ENCODE measurements at places on chromosomes 7 and 10.
A peak's percentile ranks its signal among the peaks of the same experiment; 100 is the strongest.

DNA sequence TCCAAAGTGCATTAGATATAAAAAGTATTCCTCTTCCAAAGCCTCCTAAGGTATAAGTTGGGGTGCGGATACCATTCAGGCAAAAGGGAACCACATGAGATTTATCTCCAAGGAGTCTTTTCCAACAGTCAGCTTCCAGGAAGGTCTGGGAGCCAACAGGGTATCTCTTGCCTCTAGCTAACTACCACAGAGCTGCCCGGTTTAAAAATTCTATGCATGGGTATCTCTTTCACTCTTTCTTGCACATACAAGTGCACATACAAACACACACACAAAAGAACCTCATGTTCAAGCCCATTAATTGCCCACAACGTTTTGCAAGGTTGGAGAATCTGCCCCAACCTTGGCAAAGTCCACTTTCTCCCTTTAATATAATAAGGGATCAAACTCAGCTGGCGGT is 80.7 kb downstream of the CDK6 start:
- DNase-seq = no peak
- H3K27ac ChIP-seq = no peak overlapping the region
- H3K27me3 ChIP-seq = no peaks in the 10 kb centered on the region
- H3K4me1 ChIP-seq = peaks cover 6% of the 10 kb centered on the region

DNA sequence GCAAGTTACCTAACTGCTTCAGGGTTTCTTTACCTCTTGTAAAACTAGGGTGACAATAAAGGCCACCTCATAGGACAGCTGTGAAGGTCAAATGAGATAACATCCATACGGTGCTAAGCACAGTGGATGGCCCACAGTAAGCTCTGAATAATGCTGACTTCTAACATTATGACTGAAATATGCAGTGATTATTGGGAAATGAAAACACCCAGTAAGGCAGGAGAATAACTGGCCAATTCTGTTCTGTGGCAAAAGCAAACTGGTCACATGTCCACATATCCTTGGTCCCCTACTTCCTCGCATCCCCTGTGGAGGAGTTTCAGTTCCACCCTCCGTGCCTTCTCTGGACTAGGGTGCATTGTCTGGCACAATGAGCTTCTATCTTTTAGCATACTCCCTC is 1.4 kb downstream of the CUBN start:
- no peak for DNase-seq
- H3K36me3 ChIP-seq = no peaks in the 10 kb centered on the region
- H3K4me1 ChIP-seq = no peaks in the 10 kb centered on the region
- no peaks in the 10 kb centered on the region for H3K27me3 ChIP-seq
- no peak overlapping the region for H3K4me3 ChIP-seq

DNA sequence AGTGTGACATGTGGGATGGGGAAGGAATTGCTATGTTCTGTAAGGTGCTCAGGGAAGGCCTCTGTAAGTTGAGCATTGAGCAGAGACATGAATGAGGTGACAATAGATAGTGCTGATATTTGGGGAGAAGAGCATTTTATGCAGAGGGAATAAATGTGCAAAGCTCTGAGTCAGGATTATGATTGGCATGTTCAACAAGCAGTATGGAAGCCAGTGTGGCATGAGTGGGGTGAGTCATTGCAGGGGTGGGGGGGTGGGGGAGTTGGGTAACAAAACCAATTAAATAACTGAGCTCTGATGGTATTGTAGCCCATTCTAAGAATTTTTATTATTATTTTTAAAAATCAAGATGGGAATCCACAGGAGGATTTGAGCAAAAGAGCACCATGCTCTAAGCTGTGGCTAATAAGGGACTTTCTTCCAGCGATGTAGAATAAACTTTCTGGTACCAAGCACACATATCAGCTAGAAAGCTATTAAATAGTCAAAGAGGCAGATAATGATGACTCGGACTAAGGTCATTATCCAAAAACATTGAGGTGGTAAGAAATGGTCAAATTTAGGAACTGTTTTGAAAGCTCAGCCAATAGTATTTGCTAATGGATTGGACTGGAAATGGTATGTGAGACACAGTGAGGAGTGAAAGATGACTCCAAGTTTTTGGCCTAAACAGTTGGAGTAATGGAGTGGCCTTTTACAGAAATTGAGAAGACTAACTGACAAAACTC is 96.4 kb downstream of the PRKG1 start:
- H3K4me3 ChIP-seq = no peak overlapping the region
- H3K27ac ChIP-seq = no peak overlapping the region
- no peaks in the 10 kb centered on the region for H3K4me1 ChIP-seq
- H3K27me3 ChIP-seq = no peaks in the 10 kb centered on the region
- no peak for DNase-seq
- no peaks in the 10 kb centered on the region for H3K36me3 ChIP-seq

DNA sequence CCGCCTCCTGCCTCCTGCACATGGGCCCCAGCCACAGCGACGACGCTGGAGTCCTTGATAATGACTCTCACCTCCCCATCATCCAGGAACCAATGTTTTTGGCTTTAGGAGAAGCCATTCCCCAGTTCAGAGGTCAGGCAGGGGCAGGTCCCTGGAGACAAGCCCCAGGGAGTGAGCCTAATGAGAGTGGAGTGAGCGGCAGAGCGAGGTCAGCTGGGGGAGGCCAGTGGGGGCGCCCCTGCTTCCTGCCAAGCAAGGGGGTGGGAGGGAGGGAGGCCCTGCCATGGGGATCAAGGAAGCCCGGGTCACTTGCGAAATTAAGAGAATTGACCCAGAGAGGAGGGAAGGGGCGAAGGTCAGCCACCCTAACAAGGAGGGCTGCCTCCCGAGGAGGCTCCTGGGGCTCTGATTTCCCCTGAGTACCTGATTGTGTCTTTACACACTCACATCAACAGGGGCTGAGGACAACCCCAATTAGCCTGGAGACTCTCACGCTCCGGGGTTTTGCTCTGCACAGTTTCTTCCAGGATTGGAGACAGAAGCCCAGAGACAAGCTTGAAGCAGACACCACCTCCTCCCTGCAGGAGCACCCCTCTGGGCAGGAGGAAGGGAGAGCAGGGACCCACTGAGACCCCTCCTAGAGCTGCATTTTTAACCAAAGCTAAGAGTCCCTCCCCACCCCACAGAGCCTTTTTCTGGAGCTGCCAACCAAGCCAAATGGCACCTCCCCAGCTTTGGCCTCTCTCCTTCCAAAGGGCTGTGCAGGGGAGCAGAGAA is 112.1 kb downstream of the COL13A1 start:
- H3K4me3 ChIP-seq = no peak overlapping the region
- DNase-seq = no peak
- no peak overlapping the region for H3K27ac ChIP-seq

DNA sequence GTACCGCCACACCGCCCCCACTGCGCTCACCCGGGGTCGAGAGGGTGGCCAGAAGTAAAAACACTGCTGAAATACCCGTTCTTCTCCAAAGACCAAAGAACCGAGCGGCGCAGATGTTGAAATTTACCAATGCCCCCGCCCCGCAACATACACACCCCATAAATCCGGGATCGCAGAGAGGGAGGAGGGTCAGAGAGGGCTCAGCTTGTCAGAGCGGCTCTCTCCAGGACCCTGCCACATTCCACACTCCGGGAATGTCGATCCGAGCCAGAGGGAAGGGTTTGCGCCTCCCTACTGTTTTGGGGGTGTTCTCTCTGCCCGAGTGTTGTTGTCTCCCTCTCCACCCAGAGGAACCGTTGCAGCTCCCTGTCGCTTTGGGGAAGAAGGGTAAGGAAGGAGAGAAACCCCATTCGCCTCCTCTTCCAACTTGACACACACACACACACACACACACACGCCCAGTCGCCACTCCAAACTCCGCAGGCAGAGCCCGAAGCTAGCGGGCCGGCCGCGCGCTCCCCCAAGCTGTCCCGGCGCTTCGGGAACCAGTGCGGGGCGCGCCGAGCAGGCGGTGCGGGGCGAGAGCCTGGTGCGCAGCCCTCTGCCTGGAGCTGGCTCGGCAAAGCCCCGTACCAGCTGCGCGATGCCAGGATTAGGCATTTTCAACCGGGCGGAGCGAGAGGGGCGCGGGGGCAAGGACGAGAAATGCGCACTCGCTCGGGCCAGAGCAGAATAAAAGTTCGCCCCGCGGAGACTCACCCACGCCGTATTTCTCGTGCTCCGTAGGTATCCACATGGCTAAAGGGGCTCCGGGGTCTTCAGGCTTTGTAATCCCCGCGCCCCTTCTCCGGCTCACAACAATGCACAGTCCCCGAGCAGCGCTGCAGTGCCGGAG is 609 bp downstream of the DOCK4 start:
- H3K27ac ChIP-seq = no peak overlapping the region
- H3K4me3 ChIP-seq = peak overlapping the region; percentile 89
- peaks cover 10% of the 10 kb centered on the region for H3K27me3 ChIP-seq
- DNase-seq = no peak
- no peaks in the 10 kb centered on the region for H3K36me3 ChIP-seq

- H3K4me1 ChIP-seq = no peaks in the 10 kb centered on the region
- H3K27me3 ChIP-seq = no peaks in the 10 kb centered on the region
- no peak overlapping the region for H3K4me3 ChIP-seq
- no peaks in the 10 kb centered on the region for H3K36me3 ChIP-seq
- no peak for DNase-seq
- no peak overlapping the region for H3K27ac ChIP-seq
Observed at GRCh38 chr10:80025281-80025680, 53.2 kb upstream of the TMEM254 start.

DNA sequence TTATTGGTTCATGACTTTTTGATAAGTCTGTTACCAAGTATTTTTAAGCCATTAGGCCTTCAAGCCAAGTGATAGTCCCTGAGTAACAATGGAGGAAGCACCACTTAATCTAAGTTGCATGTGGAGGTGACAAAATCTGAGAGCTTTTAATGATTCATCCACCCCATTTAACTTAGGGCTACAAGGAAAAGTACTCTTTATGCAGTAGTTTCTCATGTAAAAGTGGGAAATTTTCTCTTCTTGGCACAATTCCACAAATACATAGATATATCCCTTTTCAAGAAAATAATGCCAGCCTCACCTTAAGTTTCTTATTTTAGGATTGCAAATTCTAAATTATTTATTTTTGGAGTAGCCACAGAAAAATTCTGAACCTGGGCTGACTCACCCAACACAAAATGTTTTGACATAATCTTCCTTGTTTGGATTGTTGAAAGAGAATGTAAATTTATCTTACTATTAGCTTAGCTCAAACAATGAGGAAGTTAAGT is 85.7 kb downstream of the SUGCT start:
- H3K36me3 ChIP-seq = no peaks in the 10 kb centered on the region
- H3K4me3 ChIP-seq = no peak overlapping the region
- no peaks in the 10 kb centered on the region for H3K27me3 ChIP-seq
- no peak overlapping the region for H3K27ac ChIP-seq
- H3K4me1 ChIP-seq = no peaks in the 10 kb centered on the region

DNA sequence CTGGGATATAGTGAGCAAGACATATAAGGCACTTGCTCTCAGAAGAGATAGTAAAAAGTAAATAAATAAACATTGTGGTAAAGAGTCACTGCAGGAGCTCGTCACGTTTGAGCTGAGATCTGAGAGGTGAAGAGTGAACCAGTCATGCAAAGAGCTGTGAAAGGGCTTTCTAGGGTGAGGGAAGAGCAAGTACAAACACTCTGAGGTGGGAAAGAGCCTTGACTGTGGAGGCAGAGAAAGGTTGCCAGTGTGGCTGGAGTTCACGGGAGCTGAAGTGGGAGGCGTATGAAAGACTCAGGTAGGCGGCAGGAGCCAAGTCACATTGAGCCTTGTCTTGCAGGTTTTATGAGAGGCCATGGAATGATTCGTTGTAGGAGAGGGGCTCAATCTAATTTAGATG is 141.0 kb downstream of the C1GALT1 start:
- DNase-seq = no peak
- H3K36me3 ChIP-seq = no peaks in the 10 kb centered on the region
- H3K27me3 ChIP-seq = peaks cover 3% of the 10 kb centered on the region
- no peaks in the 10 kb centered on the region for H3K4me1 ChIP-seq
- no peak overlapping the region for H3K27ac ChIP-seq

DNA sequence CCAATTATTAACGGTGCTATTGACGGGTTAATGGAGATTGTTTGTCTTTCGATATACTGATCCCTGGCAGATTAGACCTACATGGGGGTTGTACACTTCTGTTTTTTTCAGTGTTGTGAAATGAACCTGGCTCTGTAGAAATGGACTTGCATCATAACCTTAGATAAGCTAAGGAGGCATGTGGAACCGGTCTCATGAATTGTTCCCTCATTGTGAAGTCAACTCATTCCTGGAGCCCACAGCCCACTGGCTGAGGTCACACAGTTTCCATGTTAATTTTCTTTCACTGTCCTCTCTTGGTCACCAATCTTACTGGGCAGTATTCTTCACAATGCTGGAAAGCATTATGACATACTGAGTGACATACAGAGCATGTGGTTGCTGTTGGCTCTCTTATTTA is 202.8 kb downstream of the BMPER start:
- no peak for DNase-seq
- no peaks in the 10 kb centered on the region for H3K27me3 ChIP-seq
- no peak overlapping the region for H3K27ac ChIP-seq
- H3K4me3 ChIP-seq = no peak overlapping the region

GRCh38 chr10:95026461-95026860 is 42.8 kb downstream of the CYP2C8 start:
- no peaks in the 10 kb centered on the region for H3K4me1 ChIP-seq
- H3K27me3 ChIP-seq = no peaks in the 10 kb centered on the region
- DNase-seq = no peak
- H3K4me3 ChIP-seq = no peak overlapping the region
- no peak overlapping the region for H3K27ac ChIP-seq

DNA sequence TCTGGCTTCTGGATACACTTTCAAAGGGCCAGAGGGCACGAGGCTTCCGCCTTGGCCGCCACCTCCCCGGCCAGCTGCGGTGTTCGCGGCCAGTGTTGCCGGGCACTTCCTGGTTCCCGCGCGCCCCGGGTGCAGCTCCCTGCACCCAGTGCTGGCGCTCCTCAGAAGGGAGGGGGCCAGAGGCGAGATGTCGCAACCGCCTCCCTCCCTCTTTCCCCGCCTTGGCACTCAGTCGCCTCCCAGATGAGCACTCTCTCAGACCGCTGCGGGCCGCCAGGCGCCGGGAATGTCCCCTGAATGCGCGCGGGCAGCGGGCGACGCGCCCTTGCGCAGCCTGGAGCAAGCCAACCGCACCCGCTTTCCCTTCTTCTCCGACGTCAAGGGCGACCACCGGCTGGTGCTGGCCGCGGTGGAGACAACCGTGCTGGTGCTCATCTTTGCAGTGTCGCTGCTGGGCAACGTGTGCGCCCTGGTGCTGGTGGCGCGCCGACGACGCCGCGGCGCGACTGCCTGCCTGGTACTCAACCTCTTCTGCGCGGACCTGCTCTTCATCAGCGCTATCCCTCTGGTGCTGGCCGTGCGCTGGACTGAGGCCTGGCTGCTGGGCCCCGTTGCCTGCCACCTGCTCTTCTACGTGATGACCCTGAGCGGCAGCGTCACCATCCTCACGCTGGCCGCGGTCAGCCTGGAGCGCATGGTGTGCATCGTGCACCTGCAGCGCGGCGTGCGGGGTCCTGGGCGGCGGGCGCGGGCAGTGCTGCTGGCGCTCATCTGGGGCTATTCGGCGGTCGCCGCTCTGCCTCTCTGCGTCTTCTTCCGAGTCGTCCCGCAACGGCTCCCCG is at the start of gene FFAR4:
Gene FFAR4, plus strand, starts transcription at position 231 of the 842 bp plus-strand sequence. Its CDS starts 56 bp downstream, at position 287.
- H3K4me1 ChIP-seq = no peaks in the 10 kb centered on the region
- no peak for DNase-seq
- H3K27ac ChIP-seq = no peak within 1 kb of the TSS
- H3K4me3 ChIP-seq = no peak within 1 kb of the TSS
- H3K36me3 ChIP-seq = no peaks in the 10 kb centered on the region
- H3K27me3 ChIP-seq = peaks cover 46% of the 10 kb centered on the region
